Stimulated activated CD4-positive, alpha-beta T cell treated with anti-CD3 and anti-CD28 coated beads, Interleukin-1b, Interleukin-23, amount 100 ng/mL, for 24 hours (primary cell): ENCODE measurements at places on chromosomes 3 and 15.
A peak's percentile ranks its signal among the peaks of the same experiment; 100 is the strongest.

- DNase-seq: no peak
These were observed 4.1 kb upstream of the TYRO3 start for GRCh38 chr15:41554915-41555314.

GRCh38 chr3:190227064-190227463 lies 95.2 kb downstream of the CLDN1 start:
- DNase-seq: no peak

GRCh38 chr15:25737218-25737643 lies 125.9 kb downstream of the ATP10A start:
- no peak for DNase-seq

DNA sequence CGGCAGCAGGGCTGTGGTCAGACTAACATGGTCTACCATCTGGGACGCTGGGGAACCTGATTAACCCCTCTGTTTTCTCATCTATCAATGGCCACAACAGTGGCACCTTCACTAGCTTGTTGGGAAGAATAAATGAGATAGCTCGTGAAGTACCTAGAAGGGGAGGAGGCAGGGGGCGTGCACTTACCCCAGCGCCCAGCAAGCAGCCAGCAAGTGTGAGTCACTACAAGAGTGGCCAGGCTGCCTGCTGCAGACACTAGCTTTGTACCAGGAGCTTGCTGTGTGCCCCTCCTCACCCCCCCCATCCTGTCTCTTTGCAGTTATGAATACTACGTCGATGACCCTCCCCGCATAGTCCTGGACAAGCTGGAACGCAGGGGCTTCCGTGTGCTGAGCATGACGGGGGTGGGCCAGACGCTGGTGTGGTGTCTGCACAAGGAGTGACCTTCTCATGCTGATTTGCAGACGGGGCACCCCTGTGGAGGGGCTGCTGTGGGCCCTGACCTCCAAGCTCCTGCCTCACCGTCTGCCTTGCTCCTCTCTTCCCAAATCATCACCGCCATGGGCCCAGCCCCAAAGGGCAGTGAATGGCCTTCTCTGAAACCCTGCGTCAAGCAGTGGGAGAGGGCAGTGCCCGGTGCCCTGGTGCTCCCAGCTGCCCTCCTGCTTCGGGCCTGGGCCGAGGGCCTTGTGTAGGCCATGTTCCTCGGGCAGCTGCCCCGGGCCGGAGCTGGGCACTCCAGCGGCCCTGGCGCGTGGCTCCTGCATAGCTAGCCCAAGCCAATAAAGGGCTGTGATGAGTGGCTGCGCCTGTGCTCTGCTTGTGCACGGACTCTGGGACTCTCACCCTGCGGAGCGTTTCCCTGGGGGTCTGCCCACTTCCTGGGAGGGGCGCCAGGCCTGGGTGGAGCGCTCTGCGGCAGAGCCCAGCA lies 2.6 kb upstream of the C15orf62 start:
- DNase-seq: no peak

DNA sequence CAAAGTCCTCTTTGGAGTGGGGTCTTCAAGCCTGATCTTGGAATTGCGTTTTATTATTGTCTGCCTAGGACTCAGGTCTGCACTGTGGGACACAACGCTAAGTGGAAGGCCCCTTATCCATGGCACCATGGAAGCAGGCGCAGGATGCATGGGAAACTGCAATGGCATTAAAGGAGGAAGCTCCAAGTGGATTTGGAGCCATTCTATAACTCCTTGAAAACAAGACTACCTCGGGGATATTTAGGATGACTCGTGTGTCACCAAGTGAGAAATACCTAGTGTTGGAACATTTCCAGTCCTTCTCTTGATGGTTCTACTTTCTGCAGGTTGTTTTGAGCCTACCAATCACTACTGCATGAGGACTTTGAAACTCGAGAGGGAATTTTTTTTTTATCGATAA lies 126.6 kb upstream of the ZBED2 start:
- DNase-seq: no peak

DNA sequence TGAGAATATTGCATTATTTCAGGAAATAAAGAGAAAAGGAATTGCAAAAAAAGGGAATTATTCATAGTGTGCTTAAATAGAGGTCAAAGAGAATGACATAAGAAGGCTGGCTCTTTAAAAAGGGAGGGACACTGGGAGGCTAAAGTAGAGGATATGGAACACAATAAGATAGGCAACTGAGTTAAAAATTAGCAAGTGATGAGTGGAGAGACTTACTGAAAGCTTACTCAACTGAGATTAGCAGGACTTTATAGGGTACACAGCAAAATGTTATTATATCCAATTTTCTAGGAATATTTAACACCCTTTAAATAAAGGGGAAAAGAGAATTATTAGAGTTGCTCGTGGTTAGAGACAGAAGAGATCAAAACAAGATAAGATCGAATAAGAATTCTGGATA lies 375.2 kb downstream of the LSAMP start:
- no peak for DNase-seq

DNA sequence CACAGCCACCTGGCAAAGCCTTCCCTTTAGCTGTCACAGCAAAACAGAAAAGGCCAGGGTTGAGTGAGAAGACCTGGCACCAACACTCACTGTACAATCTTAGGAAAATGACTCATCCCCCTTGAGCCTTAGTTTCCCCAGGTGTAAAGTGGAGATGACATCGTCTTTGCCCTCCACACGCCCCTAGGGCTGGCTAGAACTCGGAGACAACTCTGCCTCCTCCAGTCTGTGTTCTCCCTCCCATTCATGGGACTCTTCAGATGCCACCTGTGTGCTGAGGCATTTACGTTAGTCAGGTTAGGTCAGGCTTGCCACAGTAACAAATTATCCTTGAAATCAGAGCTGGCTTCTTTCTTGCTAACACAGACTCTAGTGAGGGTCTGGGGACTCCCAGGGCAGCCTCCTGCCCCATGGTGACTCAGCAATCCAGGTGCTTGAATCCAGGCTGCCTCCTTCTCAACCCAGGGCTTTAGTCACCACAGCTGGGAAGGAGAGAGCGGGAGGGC lies 252.6 kb downstream of the PLCL2 start:
- no peak for DNase-seq

DNA sequence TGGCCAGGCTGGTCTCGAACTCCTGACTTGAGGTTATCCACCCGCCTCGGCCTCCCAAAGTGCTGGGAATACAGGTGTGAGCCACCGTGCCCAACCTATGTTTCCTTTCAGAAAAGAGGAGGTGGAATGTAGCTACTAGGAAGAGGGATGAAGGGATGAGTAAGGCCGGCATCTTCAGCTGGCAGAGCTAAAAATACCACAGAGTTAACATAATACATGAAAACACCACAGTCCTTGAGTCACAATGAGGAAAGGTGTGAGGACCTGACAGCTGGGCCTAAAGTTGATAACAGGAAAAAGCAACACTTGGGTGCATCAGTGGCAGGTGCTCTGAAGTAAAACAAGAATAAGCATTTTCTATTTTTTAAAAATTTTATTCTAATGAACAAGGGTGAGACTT lies 392.2 kb downstream of the DIPK2A start:
- DNase-seq: no peak

- no peak for DNase-seq
These were observed 63.5 kb downstream of the EPHB1 start for GRCh38 chr3:134858441-134859035.

DNA sequence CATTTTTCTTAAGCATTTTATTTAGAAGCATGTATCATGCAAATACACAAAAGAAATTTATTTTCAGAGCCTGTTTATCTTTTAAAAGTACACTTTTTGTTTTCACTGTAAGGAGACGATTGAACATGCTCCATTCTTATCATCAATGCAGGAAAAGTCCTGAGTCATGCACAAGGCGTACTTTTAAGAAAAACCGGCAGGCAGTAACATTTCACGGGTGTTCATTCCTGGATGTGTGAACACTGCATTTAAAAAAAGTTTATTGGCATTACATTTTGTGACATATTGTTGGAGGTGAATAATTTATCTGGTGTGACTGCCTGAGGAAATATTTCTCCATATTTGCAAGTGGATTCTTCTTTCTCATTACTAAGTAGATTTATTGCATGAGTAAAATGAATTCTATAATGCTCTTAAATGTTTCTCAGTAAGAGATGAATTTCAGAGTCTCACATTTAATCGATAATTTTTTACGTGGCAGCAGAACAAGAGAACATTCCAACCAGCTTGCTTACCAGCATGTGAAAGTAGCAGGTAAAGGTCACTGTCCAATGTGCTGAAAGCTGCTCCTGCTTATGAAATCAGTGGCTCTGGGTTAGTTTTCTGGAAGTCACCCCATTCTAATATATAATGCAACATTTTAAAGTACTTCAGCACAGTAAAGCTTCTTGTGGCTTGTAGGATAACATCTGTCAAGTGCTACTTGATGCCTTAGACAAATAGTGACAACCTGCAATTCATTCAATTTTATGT lies 87.0 kb downstream of the SV2B start:
- DNase-seq: no peak

GRCh38 chr15:101244036-101244781 lies 7.6 kb downstream of the CHSY1 start:
- DNase-seq: no peak

- DNase-seq: no peak
These were observed 9.9 kb downstream of the KY start for GRCh38 chr3:134640872-134641470.

GRCh38 chr3:134753999-134754742 lies 40.9 kb upstream of the EPHB1 start:
- DNase-seq: no peak

GRCh38 chr3:137511655-137512054 lies 252.5 kb upstream of the SOX14 start:
- DNase-seq: no peak

GRCh38 chr3:169660709-169661360 lies 2.7 kb downstream of the MECOM start:
- no peak for DNase-seq

- no peak for DNase-seq
These were observed 33.8 kb upstream of the GYG1 start for GRCh38 chr3:148957586-148957985.

- no peak for DNase-seq
These were observed 6.8 kb upstream of the MTHFS start for GRCh38 chr15:79903626-79904025.

GRCh38 chr3:37980462-37981347 lies 9.9 kb upstream of the VILL start:
- DNase-seq: no peak

DNA sequence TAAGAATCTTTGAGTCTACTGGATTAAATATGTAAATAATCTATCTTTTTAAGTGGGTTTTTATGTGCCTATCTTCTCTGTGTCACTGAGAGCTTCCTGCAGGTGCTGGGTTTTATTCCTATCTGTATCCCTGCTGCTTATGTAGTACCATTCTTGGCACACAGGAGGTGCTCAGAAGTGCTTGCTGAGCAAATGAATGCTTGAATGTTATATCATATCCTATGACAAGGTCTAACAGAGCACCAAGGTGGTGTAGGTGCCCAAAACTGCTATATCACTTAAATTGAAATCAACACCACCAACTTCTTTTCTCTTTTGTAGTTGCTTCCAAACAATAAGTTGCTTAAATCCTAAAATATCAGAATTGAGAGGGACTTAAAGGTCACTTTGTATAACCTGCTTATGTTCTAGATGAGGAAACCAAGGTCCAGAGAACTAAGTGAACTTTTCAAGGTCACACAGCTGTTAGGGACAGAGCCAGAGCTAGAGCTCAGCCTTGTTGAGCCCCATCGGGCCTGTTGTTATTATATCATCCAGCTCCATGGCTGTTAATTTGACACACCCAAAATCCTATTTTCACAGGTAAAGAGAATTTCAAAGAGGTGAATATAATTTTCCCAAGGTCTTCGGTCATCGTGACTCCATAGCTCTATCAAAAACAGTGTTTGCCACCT lies 46.0 kb downstream of the CCNL1 start:
- no peak for DNase-seq

- no peak for DNase-seq
These were observed 125.4 kb upstream of the MELTF start for GRCh38 chr3:197155046-197155445.

DNA sequence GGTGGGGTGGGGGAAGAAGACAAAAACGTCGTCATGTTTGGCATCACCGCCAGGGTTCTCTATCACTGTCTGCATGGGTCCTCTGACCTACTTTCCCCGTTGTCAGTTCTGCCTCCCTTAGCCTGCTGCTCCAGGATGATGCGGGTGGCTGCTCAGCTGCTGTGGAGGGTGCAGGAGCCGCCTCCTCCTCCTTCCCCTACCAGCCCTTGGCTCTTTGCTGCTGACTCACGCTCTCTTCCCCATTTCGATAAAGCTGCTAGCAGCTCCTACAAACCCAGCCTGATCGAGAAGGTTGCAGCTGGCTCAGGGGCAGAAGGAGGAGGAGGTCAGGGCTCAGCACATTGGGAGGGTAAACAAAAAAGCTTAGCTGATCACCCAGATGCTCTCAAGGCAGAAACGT lies 49.5 kb upstream of the SEC13 start:
- DNase-seq: no peak

- DNase-seq: no peak
These were observed 19.5 kb downstream of the SENP2 start for GRCh38 chr3:185605566-185605965.

- no peak for DNase-seq
These were observed 161.8 kb upstream of the CBLB start for GRCh38 chr3:106030627-106030963.

GRCh38 chr3:177694316-177694715 lies 497.0 kb upstream of the TBL1XR1 start:
- DNase-seq: no peak

DNA sequence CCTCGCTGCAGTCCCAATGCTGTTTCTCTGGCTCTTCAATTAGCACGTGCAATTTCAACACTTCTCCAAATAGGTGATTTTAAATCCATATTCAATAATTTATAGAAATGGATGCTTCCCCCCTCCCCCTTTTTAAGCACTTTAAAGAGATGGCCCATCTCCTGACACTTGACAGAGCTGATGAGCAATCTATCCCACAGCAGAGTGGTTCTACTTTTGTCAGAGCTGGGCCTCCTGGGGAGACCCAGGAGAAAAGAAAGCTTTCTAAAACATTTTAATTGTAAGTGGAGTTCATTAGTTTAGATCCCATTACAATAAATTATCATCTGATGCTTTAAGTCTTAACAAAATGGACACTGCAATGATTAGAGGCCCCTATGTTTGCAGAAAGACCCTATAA lies 127.7 kb downstream of the SHQ1 start:
- no peak for DNase-seq

GRCh38 chr15:65394936-65395335 lies 17.1 kb upstream of the IGDCC3 start:
- no peak for DNase-seq

GRCh38 chr3:57046101-57046765 lies 14.2 kb upstream of the SPATA12 start:
- no peak for DNase-seq

DNA sequence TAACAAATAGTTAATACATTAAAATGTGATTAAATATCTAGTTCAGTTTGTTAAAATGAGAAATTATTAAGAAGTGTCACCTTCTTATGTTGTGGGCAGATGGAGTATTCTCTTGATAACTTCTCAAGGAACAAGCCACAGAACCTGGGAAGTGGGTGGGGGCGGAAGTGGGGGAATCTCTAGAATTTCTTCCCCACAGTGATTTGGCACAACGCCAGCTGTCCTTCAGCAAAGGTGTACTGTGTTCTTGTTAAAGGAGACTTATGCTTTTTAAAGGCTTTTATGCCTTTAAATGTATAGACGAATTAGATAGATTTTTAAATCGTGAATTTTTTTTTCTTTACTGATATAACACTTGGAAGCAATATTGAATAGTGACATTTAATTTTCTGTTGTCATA lies 42.4 kb downstream of the SEC22A start:
- DNase-seq: peak; percentile 0
